ENCODE measurements at places on chromosomes 16 and 17.

DNA sequence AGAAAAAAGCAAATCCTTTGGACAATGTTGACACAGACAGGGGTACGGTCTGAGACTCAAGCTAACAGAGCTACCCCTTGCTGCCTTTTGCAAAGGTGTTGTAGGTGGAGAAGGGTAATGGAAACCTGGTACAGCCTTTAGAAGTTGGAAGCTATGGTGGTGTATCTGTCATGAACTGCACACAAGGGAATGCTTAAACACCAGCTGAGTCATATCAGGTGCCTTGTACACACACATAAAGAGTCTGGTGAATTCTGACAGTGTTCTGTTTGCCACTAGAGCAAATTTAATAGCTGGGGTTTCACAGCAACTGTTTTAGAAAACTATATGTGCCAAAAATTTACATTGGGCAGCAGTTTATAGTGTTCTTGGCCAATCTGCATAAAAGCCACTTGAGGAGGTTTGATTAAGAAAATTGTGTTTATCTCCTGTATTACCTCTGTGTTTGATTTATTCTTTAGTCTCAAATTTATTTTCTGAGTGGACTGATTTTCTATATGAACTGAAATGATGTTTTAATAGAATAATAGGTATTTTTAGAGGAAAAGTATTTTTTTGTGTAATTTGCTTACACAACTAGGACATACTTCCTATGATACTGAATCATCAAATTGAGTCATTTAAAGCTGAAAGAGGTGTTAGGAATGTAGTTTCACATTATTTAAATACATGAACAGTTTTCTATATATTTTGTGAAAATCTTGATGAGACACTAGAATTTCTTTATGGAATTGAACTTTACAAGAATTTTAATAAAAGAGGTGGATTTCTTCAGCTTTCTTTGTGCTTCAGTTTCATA lies 136.9 kb downstream of the MAP2K6 start:
- no peak for DNase-seq
- no peak overlapping the region for H3K4me3 ChIP-seq
- no peak overlapping the region for H3K27ac ChIP-seq

- peaks cover 5% of the 10 kb centered on the region for H3K27me3 ChIP-seq
- no peak overlapping the region for H3K27ac ChIP-seq
- no peak overlapping the region for H3K4me3 ChIP-seq
Measured at GRCh38 chr16:18804540-18804939, 3.2 kb upstream of the ARL6IP1 start.

DNA sequence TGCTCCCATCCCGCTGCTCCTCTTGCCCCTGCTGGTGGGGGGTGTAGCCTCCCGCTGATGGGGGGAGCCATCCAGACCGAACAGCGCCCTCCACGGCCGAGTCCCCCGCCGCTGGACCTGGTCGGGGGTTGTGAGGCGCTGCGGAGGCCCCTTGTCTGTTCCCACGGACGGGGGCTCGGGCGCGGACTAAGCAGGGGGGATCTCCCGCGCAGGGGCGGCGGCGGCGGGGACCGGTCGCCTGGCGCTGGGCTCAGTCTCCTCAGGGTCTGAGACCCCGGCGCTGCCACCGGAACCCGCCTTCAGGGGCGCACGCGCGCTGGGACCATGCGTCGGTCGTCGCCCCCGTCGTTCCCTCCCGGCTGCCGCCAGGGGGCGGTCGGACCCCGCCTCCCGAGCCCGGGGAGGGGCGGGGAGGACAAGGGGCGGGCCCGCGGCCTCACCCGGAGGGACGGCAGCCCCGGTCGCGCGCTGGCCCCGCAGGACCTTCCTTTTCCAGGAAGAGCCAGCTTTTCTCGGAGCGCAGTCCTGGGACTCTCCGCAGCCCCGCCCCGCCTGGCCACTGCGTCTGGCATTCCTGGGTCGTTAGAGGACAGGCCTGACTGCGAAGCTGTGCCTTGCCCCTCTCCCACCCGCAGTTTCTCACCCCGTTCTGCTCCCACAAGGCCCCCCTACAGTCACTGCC lies 6.3 kb upstream of the IL32 start:
- peak; percentile 96 for DNase-seq
- H3K27ac ChIP-seq: peak overlapping the region; percentile 72
- peaks cover 13% of the 10 kb centered on the region for H3K36me3 ChIP-seq
- H3K4me3 ChIP-seq: peak overlapping the region; percentile 90
- peaks cover 15% of the 10 kb centered on the region for H3K27me3 ChIP-seq
- H3K4me1 ChIP-seq: peaks cover 20% of the 10 kb centered on the region

GRCh38 chr17:2051933-2052559 lies 2.9 kb upstream of the HIC1 start:
- H3K4me1 ChIP-seq: peaks cover 11% of the 10 kb centered on the region
- peaks cover 8% of the 10 kb centered on the region for H3K36me3 ChIP-seq
- peak overlapping the region; percentile 25 for H3K4me3 ChIP-seq

DNA sequence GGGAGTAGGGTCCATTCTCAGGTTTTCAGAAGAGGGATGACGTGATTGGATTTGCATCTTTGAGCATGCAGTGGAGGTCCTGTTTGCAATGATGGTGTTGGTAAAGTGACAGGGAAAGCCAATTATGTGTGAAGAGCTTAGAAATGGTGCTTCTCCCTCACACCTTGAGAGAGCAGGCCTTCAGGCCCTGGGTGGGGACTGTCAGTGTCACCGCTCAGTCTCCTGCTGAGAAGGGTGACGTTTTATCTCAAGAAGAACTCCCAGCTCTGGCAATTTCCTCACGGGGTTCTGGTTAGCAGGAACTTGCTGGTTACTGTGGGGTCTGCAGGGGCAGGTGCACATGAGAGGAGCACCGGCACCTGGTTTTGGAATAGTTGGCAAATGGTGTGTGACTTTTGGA lies 11.2 kb downstream of the PLCG2 start:
- peaks cover 6% of the 10 kb centered on the region for H3K4me1 ChIP-seq
- peaks cover 42% of the 10 kb centered on the region for H3K36me3 ChIP-seq
- no peak overlapping the region for H3K4me3 ChIP-seq
- peaks cover 7% of the 10 kb centered on the region for H3K27me3 ChIP-seq
- DNase-seq: no peak

GRCh38 chr17:416293-417206 lies 63.9 kb upstream of the RPH3AL start:
- H3K36me3 ChIP-seq: peaks cover 9% of the 10 kb centered on the region
- H3K4me3 ChIP-seq: no peak overlapping the region
- H3K4me1 ChIP-seq: peaks cover 18% of the 10 kb centered on the region

DNA sequence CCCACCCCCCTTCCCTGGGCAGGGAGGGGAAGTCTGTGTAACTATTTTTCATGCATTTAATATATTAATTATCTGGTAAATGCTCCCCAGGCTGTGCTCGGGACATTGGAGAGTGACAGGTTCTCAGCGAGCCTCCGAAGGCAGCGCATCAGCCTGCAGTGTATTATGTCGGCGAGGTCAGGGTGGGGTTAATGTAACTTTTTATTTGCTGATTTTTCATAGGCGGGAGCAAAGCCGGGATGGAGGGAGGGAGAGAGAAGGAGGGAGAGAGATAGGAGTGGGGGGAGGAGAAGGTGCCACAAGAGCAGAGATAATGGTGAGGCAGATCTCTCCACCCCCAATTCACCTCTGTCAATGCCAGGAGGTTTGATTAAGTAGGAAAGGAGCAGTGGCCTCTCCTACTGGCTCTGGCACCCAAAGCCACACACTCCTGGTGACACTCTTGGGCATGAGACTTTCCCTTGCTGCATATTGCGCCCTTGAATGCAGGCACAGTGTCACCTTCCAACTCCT lies 104.0 kb downstream of the MRM1 start:
- H3K36me3 ChIP-seq: no peaks in the 10 kb centered on the region
- H3K27me3 ChIP-seq: peaks cover 10% of the 10 kb centered on the region
- no peak overlapping the region for H3K27ac ChIP-seq

- peaks cover 3% of the 10 kb centered on the region for H3K27me3 ChIP-seq
- DNase-seq: no peak
- no peaks in the 10 kb centered on the region for H3K4me1 ChIP-seq
- no peak overlapping the region for H3K4me3 ChIP-seq
- no peak overlapping the region for H3K27ac ChIP-seq
Measured at GRCh38 chr17:34800661-34801060, 160.6 kb downstream of the CCT6B start.

- no peak overlapping the region for H3K4me3 ChIP-seq
- peaks cover 6% of the 10 kb centered on the region for H3K4me1 ChIP-seq
- H3K27ac ChIP-seq: no peak overlapping the region
- H3K36me3 ChIP-seq: no peaks in the 10 kb centered on the region
- DNase-seq: no peak
- H3K27me3 ChIP-seq: peaks cover 7% of the 10 kb centered on the region
Measured at GRCh38 chr16:57049678-57050077, 42.7 kb upstream of the CPNE2 start.

DNA sequence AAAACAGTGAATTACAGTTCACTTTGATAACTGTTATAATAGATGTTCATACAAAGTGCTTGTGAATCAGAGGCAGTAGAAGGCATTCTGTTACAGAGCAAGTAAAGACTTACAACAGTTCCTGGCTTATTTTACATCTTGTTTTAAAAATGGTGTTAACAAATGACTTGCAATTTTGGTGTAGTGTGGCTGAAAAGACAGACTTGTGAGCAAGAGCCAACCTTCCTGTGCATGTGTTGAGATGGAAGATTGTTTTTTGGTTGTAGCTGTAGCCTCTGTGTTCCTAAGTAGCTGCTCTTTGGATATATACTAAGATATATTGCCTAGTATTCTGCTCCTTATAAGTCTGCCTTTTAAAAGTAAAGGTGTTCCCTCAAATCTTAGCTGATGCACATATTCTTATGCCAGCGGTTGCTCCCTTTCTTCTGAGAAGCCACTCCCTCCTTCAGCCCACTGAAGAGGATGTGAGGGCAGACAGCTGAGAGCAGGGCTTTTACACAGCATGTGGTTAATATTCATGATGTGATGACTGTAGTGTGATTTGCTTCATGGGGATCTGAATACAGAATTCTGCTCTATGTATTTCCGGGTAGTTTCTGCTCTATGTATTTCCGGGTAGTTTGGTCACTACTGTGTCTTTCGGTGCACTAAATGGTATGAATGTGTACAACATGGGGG lies 182.3 kb downstream of the PHKB start:
- no peak overlapping the region for H3K4me3 ChIP-seq
- DNase-seq: no peak
- H3K27ac ChIP-seq: no peak overlapping the region
- no peaks in the 10 kb centered on the region for H3K4me1 ChIP-seq
- no peaks in the 10 kb centered on the region for H3K36me3 ChIP-seq

DNA sequence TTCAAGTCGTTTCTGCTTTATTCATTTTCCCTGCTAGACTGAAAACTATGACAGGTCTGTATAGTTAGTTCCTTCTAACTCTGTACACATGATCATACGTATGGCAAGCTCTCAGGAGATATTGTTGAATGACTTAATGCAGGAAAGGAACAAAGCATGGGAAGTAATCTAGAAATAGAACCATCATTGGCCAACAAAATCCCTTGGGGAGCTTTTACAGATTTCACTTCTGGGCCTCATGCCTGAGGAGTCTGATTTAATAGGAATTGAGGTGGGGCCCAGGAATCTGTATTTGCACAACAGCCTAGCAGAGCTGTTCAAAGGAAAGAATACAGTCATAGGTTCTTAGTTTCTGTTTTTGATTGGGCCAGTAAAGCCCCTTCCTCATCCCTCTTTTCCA lies 229.2 kb downstream of the MAP2K6 start:
- H3K4me3 ChIP-seq: no peak overlapping the region
- no peaks in the 10 kb centered on the region for H3K27me3 ChIP-seq
- H3K27ac ChIP-seq: no peak overlapping the region
- no peaks in the 10 kb centered on the region for H3K4me1 ChIP-seq

- peaks cover 8% of the 10 kb centered on the region for H3K27me3 ChIP-seq
- no peaks in the 10 kb centered on the region for H3K4me1 ChIP-seq
- no peaks in the 10 kb centered on the region for H3K36me3 ChIP-seq
- DNase-seq: no peak
- H3K27ac ChIP-seq: no peak overlapping the region
Measured at GRCh38 chr16:50538411-50539052, 9.7 kb upstream of the NKD1 start.

DNA sequence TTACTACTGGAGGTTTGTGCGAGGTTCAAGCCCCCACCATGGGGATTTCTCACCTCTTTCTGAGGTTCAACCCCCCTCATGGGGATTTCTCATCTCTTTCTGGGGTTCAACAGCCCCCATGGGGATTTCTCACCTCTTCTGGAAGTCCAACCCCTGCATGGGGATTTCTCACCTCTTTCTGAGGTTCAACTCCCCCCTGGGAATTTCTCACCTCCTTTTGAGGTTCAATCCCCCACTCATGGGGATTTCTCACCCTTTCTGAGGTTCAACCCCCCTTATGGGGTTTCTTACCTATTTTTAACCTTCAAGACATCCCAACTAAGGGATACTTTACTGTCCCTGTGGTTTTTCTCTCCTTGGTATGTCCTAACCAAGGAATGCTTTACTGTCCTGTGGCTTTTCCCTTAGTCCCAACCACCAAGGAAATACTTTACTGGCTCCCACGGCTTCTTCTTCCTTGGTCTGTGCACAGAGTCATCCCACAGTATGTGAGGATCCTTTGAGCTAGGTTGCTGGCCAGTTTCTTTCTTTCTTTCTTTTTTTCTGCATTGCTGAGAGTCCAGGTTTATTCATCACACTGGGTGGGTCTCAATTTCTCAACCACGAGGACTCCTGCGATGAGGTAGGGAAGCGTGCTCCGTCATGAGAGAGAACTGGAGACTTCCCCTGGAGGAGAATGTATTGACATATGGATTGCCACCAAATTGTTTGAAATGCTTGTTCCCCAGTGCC lies 2140.2 kb downstream of the TP53TG3F start:
- no peaks in the 10 kb centered on the region for H3K4me1 ChIP-seq
- H3K27me3 ChIP-seq: no peaks in the 10 kb centered on the region
- H3K27ac ChIP-seq: no peak overlapping the region
- H3K36me3 ChIP-seq: no peaks in the 10 kb centered on the region
- DNase-seq: no peak

- no peak for DNase-seq
- H3K36me3 ChIP-seq: no peaks in the 10 kb centered on the region
- H3K4me1 ChIP-seq: peaks cover 11% of the 10 kb centered on the region
- peaks cover 3% of the 10 kb centered on the region for H3K27me3 ChIP-seq
- no peak overlapping the region for H3K27ac ChIP-seq
Measured at GRCh38 chr17:16939606-16940115, 32.3 kb downstream of the TNFRSF13B start.

GRCh38 chr17:64261417-64262145 lies 1.5 kb downstream of the TEX2 start:
- H3K4me1 ChIP-seq: peaks cover 13% of the 10 kb centered on the region
- peak overlapping the region; percentile 96 for H3K4me3 ChIP-seq
- peak overlapping the region; percentile 71 for H3K27ac ChIP-seq
- no peak for DNase-seq
- no peaks in the 10 kb centered on the region for H3K36me3 ChIP-seq

All from endothelial cell (in vitro differentiated cells).